ENCODE measurements at places on chromosomes 12 and 14. TPM values are rescaled to one million over a fixed set of nuclear protein-coding genes. Genes with fewer than 3 reads are reported as not detected.

GRCh38 chr12:20196767-20197166 is 171.6 kb upstream of the PDE3A start:
- DNase-seq: no peak

- no peak for DNase-seq
Measured at GRCh38 chr12:120651821-120652220, 11.4 kb downstream of the CABP1 start.

Gene STON2
- total RNA-seq: 77.2 TPM

DNA sequence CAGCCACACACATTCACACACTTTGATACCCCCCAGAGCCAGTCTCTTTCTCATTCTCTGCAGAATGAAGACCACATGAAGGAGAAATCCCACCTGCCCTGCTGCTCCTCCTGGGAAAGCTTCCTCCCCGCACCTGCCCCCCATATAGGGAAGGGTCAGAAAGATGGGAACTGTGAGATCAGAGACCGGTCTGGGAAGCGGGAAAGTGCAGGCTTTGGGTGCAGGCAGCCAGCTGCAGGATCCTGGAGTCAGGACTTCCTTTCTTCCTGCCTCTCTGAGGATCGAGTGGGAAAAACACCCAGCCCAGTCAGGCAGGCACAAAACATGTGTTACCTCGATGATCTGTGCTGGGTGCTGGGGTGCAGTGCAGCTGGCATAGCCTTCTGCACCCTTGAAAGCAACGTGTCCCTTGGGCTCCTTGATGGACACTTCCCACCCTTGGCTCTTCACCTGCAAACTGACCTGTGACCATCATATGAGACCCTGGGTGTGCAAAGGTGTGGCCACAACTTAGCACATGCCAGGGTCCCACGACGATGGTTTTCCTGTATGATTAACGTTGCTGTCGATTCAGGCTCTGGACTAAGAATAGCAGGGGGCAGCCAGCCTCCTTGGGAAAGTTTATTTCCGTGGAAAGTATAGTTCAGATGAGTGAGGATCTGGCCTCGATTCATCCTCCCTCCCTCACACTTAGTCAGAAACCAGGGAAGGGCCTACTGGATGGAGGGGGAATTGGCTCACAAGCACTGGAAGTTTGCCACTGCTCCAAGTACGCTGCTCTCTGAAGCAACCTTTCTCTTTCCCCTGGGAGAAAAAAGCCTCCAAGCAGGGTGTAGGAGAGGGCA is 105.4 kb upstream of the MED13L start:
- DNase-seq: no peak

Gene PMCH
- not detected for total RNA-seq
